Stimulated activated CD8-positive, alpha-beta memory T cell treated with anti-CD3 and anti-CD28 coated beads, Interleukin-2, amount 100 ng/mL, for 48 hours (primary cell): ENCODE measurements at places on chromosomes 16 and 17.

GRCh38 chr16:25013751-25014499, 1.2 kb downstream of the ARHGAP17 start:
- DNase-seq, result no peak

DNA sequence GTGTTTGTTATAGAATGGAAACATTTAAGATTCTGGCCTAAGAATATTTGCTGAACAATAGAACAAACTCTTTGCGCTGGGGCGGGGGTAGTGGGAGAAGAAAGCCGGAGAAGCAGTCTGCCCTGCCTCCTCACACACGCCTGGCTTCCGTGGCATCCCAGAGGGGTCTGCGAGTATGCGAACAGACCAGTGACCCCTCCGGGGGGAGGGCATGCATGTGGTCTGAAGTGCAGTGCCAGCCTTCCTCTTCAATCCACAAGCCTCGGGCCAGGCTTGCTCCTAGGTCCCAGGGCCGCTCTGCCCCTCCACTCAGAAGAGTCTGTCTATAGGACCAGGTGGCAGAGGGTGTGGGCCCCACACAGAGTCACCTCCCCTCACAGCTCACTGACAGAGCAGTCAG, 14.1 kb upstream of the IGFALS start:
- no peak for DNase-seq

DNA sequence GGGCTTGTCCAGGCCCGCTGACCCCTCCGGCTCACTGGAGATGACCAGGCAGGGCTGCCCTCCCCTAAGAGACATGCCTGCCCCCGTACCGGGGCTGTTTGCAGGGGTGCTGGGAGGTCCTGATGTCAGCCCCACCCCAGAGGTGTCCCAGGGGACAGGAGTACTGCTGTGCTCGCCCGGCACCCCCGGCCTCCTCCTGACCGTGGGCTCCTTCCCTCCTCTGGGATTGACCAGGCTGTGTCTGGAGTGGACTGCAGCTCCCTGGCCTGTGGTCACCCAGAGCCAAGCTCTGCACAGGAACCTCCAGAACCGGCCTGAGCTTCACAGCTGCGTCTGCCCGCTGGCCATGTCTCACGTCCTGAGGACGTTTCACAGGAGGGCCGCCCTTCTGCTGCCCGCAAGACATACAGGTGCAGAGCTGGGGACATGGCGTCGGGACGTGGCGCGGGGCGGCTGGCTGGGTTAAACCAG, 53.2 kb downstream of the LMF1 start:
- no peak for DNase-seq

DNA sequence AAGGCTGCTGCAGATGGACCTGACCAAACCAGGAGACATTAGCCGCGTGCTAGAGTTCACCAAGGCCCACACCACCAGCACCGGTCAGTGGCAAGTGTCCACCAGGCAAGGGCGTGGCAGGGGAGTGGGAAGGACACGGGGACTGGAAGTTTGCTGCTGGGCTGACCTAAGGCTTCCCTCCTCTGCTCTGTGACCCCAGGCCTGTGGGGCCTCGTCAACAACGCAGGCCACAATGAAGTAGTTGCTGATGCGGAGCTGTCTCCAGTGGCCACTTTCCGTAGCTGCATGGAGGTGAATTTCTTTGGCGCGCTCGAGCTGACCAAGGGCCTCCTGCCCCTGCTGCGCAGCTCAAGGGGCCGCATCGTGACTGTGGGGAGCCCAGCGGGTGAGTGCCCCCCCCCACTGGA, 4.8 kb downstream of the HSD11B2 start:
- no peak for DNase-seq

DNA sequence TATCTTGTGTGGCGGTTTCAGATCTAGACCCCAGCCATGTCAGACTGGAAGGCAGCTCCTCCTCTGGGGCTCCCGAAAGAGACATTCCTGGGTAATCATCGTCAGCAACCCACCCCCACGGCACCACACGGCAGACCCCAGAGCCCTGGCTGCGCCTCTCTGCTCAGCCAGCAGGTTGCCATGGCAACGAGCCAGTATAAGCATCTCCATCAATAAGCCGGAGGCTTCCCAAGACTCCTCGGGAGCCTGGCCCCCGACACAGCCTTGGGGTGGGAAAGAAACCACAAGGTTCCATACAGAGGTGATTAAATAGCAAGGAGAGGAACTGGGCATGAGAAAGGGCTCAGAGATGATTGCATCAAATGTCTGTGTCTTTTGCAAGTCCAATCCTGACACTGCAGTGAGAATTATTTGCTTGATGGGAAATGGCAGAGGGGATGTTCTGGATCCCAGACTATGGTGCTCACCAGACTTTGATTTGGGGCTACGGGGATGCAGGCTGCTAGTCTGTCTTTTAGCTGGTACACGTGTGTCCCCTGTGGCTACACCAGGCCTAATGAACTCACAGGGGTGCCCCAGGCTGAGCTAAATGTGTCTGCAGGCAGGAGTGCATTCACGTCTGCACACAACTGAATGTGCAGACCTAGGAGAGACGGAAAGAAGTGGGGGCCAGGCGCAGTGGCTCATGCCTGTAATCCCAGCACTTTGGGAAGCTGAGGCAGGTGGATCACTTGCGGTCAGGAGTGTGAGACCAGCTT, 320.5 kb upstream of the TNRC6C start:
- no peak for DNase-seq
